ENCODE measurements at places on chromosomes 13 and 19. TPM values are rescaled to one million over a fixed set of nuclear protein-coding genes. Genes with fewer than 3 reads are reported as not detected.

- DNase-seq = no peak
These were observed 471.4 kb downstream of the LIG4 start for GRCh38 chr13:107743983-107744382.

DNA sequence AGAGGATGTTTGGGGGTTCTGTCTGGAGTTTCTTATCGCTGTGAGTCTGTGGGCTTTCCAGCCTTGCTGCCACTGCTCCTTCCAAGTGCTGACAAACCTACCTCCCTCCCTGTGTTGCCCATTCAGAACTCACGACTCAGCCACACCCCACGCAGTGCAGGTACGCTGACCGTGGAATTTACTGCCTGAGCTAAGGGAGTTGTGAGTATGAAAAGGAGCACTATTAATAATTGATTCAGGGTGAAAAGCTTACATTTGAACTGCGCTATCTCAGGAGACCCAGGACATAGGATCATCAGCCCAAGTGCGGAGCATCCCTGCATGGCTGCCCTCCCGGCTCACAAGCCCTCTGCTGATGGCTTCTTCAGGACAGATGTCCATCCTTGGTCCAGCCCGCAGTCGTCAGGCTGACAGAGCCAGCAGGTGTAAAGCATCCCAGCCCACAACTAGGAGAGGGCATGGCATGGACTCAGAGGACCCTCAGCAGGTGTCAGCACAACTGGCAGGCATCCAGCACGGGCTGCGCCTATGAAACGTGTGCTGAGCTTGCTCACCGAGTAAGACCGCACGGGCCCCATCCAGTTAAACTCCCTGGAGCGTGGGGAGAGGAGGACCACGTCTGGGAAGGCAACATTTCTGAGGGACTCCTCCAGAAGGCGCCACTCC is 244.0 kb downstream of the COL4A1 start:
- no peak for DNase-seq

GRCh38 chr19:48354332-48354992 is 9.3 kb downstream of the TMEM143 start:
- DNase-seq = no peak

- DNase-seq = no peak
These were observed 27.8 kb upstream of the TDRD3 start for GRCh38 chr13:60369242-60369641.

GRCh38 chr19:31742249-31742648 is 393.0 kb upstream of the TSHZ3 start:
- DNase-seq = no peak

DNA sequence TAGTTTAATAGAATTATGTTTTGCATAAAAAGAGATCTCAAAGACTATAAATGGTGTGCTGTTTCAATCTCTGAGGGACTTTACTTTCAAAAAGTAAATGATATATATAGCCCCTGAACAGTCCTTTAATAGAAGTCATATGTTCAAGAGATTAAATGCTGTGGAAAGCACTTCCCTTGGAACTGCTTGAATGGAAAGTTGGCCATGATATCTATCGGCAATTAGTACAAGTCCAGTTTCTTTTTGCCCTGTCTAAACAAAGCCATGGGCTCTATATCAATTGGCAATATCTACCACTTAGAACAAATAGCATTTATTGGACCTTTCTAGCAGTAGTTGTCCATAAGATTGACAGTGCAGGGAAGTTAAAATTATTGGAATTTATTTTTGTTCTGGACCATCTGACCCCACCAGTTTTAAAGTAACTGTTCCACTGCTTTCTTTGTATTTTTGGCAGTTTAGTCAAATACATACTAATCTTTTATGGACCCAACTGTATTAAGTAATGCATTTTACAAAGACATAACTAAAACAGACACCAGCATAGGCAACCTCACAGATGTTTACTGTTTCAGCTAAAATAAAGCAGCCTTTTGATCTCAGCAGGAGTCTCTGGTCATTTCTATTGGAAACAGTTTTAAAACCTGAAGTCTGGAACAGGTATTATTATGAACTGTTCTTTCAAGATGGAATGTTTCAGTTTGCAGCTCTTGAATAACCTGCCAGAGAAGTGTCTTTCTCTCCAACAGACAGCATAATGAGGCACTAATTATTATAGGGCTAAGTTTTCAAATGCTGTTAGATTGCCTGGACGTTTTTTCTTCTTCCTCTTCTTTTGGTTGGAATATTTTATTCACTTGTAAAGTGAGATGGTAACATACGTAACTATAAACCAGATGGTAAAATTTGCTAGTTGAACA is 282.6 kb downstream of the DCLK1 start:
- DNase-seq = no peak

DNA sequence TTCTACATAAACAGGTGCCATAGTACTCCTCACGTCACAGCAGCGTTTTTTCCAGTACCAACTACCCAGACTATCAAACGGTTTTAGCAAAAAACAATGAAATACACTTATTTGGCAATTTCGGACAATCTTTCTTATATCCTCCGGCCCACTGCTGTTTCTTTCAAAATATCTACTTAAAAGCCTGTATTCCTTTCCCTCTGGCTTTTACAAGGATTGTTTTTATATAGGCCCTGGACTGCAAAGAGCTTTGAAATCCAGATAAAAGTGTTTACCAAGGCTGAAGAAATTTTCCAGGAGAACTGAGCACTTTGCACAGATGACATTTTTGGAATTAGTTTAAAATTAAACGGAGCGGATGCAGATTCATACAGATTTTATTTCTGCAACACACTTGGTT is 255.9 kb upstream of the STARD13 start:
- no peak for DNase-seq

DNA sequence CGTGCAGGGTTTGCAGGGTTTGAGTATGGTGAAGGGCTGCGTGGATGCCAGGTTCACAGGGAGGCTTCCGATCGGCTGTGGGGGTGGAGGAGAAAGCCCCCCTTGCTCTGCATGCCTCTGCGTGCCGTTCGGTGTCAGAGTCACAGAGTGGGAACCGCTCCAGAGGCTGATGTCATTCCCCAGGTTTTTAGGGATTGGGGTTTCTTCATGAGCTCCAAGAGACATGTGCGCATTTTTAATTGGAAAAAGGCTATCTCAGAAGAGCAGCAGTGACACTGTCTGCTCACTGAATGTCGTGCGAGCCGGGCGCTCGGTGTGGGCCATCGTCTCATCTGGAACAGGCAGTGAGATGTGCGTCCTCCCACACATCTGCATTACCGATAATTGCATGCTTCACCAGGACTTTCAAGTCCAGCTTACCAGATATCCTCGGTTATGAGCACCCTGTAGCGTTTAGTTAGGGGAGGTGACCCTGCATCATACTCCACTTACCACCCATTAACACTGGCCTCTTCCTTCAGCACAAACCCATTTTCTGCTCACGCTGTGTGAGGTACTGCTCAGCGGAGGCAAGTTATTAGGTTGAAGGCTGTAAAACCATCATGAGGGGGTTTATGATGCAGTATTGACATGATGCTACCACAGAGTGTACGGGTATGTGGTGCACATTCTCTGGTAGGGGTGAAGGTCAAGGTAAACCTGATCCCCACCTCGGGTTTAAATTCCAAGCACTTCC is 1.7 kb downstream of the MCF2L start:
- DNase-seq = no peak

GRCh38 chr13:111539252-111539651 is 218.8 kb downstream of the TEX29 start:
- no peak for DNase-seq

GRCh38 chr19:22616659-22617058 is 17.5 kb upstream of the ZNF492 start:
- DNase-seq = no peak

- DNase-seq = no peak
These were observed 47.9 kb downstream of the CERS4 start for GRCh38 chr19:8257052-8257443.

GRCh38 chr19:17748884-17749638 is 2.2 kb upstream of the FCHO1 start:
- DNase-seq = no peak

DNA sequence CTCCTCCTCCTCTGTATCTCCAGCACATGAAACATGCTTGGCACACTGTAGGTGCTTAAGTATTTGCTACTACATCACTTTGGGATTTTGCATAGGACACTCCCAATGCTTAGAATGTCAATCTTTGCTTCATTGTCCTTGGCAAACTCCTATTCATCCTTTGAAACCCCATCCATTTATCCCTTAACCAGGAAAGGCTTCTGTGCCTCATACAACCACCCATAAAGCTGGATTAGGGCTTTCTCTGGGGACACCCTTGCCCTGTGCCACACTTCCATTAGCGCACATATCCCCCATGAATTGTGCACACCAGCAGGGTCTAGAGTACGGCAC is 5.8 kb upstream of the EPS8L1 start:
- DNase-seq = no peak

GRCh38 chr13:111265006-111265700 is 55.3 kb upstream of the TEX29 start:
- DNase-seq = no peak

- DNase-seq = no peak
These were observed 11.7 kb upstream of the RBM26 start for GRCh38 chr13:79417741-79418140.

GRCh38 chr13:32297206-32297605 is 18.0 kb downstream of the ZAR1L start:
- no peak for DNase-seq

DNA sequence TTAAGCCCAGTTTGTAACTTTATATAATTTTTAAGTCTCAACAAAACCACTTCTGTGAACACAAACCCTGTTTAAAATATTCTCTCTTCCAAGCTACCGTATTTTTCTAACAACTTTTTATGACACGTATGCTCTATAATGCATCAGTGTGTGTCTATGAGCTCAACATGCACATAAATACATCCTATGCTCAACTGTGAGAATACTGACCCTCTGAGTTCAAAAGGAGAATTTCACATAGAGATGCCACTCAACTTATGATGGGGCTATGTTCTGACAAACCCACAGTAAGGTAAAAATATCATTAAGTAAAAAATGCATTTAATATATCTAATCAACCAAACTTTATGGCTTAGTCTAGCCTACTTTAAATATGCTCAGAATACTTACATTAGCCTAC is 1139.7 kb upstream of the SPRY2 start:
- no peak for DNase-seq

DNA sequence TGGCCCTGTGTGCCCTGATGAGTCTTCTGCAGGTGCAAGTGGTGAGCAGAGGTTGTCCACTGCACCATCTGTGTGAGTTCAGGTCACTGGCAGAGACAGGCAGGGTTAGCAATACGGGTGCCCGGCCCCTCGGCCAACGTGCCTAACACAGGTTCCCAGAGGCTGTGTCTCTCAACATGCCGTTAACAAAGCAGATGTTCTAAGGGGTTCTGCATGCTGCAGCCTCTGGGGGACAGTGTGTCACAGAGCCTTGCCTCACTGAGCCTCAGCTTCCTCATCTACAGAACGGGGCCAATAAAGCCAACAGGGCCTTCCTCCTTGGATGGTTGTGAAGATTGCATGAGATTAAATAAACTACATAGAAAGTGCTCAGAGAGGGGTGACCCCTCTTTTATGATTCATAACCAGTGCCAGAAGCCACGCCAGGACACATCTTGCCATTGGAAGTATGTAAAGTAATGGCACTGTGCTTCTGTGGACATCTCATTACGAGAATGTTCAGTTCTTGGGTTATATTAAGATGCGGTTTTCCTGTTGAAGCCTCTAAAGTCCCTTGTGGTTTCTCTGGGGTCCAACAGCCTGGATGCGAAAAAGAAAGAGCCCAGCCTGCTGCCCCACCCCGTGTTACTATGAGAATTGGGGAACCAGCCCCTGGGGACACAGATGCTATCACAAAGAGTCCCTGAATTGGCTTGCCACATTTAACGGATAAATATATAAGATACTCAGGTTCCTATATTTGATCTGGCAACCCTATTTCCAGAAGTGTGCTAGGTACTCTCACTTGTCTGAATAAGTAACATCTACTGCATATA is 11.2 kb upstream of the ARHGEF18 start:
- no peak for DNase-seq

GRCh38 chr13:101576977-101577376 is 124.5 kb downstream of the ITGBL1 start:
- no peak for DNase-seq

GRCh38 chr19:48325265-48325910 is at the start of gene EMP3:
TSS of gene EMP3 (plus strand) at chr19:48325552. CDS start at chr19:48326845, 1,293 bp downstream.
- peak; percentile 78 for DNase-seq

DNA sequence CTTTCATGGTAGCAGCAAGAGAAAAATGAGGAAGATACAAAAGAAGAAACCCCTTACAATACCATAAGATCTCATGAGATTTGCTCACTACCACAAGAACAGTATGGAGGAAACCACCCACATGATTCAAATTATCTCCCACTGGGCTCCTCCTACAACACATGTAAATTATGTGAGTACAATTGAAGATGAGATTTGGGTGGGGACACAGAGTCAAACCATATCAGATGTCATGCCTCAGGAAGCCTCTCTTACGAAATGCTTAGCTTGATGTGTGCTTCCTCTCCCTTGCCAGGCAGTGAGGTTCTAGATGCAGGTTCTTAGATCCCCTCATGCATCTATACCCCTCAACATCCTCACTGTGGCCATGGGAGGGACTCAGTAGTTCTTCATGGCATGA is 63.2 kb upstream of the RGCC start:
- no peak for DNase-seq

GRCh38 chr13:109840201-109840892 is 54.0 kb upstream of the IRS2 start:
- DNase-seq = no peak

DNA sequence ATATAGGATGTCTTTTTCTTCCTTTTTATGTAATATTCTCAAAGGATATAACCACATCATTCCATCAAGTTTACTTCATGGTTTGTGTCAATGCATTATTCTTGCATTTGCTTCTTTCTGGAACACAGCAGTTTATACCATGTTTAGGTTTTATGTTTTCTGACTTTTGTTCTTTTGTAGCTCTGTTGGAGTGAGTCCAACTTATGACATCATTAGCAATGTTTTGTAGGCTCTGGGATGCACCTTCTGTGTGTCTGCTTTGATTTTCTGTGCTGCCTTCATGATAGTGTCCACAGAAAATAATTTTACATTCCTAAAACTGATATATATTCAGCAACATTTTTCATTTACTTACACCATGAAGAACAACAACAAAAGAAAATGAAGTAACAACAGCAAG is 68.9 kb downstream of the SHISA2 start:
- no peak for DNase-seq

The CPB2 gene
- not detected for total RNA-seq

The EDDM13 gene
- not detected for total RNA-seq

The PSG7 gene
- not detected for total RNA-seq

The PTH2 gene
- total RNA-seq = 1.7 TPM

The KLF12 gene
- 8.5 TPM for total RNA-seq

The LILRA1 gene
- not detected for total RNA-seq

The C1QTNF9 gene
- total RNA-seq = not detected

The ZNF570 gene
- 4.7 TPM for total RNA-seq

The SDHAF1 gene
- 19.5 TPM for total RNA-seq

The SIGLEC12 gene
- total RNA-seq = not detected

The GIPR gene
- total RNA-seq = 1.7 TPM

The C5AR1 gene
- total RNA-seq = 0.28 TPM

The COL4A2 gene
- 109 TPM for total RNA-seq

The TLE2 gene
- 20.0 TPM for total RNA-seq

The NKPD1 gene
- total RNA-seq = 0.76 TPM

The PROZ gene
- not detected for total RNA-seq

The CLEC17A gene
- not detected for total RNA-seq

The LGI4 gene
- 15.1 TPM for total RNA-seq

The ICAM1 gene
- 4.8 TPM for total RNA-seq

The UBA52 gene
- 1,328 TPM for total RNA-seq

Data from WTC11 (cell line).